HFFc6 (cell line): ENCODE measurements at places on chromosomes 3 and 15. TPM values are rescaled to one million over a fixed set of nuclear protein-coding genes. Genes with fewer than 3 reads are reported as not detected.

GRCh38 chr15:69578787-69579583 is 126.4 kb downstream of the RPLP1 start:
- H3K4me3 ChIP-seq = no peak overlapping the region
- DNase-seq = no peak
- H3K4me1 ChIP-seq = peaks cover 2% of the 10 kb centered on the region; the same call in 1 of the 2 replicates
- H3K27ac ChIP-seq = no peak overlapping the region
- peaks cover 29% of the 10 kb centered on the region for H3K27me3 ChIP-seq
- H3K36me3 ChIP-seq = no peaks in the 10 kb centered on the region

GRCh38 chr3:23993556-23994243 is 48.6 kb downstream of the NR1D2 start:
- H3K36me3 ChIP-seq = no peaks in the 10 kb centered on the region
- peaks cover 21% of the 10 kb centered on the region; the same call in 1 of the 2 replicates for H3K4me1 ChIP-seq
- H3K27ac ChIP-seq = no peak overlapping the region
- DNase-seq = no peak

- DNase-seq = no peak
- peaks cover 31% of the 10 kb centered on the region for H3K4me1 ChIP-seq
These were observed 42.5 kb upstream of the TPM1 start for GRCh38 chr15:62999923-63000561.

DNA sequence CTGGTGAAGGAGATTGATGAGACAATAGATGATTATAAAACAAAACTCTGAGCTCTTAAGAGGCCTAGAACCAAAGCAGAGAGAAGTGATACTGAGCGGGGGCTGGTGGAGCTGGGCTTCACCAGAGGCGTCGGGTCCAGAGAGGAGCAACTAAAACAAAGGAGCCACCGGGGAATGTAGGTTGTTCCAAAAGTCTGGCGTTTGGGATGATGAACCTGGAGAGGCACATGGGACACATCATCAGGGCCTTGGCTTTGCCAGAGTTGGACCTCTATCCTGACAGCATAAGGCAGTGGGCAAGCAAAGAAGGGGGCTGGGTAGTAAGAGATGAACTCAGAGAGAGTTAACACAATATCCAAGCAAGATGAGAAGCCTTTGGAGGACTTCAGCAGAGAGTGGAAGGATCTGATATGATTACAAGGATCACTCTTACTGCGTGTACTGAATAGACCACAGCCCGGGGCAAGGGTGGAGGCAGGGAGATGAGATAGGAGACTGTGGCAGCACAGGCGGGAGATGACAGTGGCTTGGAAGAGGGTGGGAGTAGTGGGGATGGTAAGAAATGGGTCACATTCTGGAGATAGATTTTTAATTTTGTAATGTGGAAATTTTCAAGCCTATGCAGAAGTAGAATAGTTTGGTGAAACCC is 36.0 kb upstream of the RASA2 start:
- H3K27ac ChIP-seq = peak overlapping the region; percentile 52
- peaks cover 19% of the 10 kb centered on the region; the same call in 1 of the 2 replicates for H3K36me3 ChIP-seq
- no peak for DNase-seq
- H3K4me1 ChIP-seq = peaks cover 65% of the 10 kb centered on the region

- H3K36me3 ChIP-seq = no peaks in the 10 kb centered on the region
- no peak for DNase-seq
- no peak overlapping the region for H3K27ac ChIP-seq
- H3K27me3 ChIP-seq = peaks cover 10% of the 10 kb centered on the region
- H3K4me1 ChIP-seq = no peaks in the 10 kb centered on the region
These were observed 85.7 kb downstream of the RYR3 start for GRCh38 chr15:33396475-33396874.

DNA sequence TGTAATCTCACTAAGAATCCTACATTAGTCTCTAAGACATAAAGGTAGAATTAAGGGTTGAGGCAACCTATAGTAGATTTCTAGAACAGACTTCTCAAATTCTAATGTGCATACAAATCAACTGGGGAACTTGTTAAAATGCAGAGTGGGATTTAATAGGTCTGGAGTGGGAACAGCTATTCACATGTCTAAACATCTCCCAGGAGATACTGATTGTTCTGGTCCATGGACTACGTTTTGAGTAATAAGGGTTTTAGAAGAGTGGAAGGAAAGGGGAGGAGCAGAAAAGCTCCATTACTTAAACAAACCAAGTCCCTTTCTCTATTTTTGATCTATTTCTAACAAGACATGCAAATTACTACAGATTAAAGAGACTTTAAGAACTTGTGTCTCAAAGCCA is 524.8 kb downstream of the TUSC7 start:
- H3K36me3 ChIP-seq = no peaks in the 10 kb centered on the region
- no peak overlapping the region for H3K27ac ChIP-seq
- no peak for DNase-seq
- no peak overlapping the region for H3K4me3 ChIP-seq
- no peaks in the 10 kb centered on the region for H3K27me3 ChIP-seq

- H3K27me3 ChIP-seq = peaks cover 3% of the 10 kb centered on the region; the same call in 1 of the 2 replicates
- H3K36me3 ChIP-seq = peaks cover 32% of the 10 kb centered on the region
- H3K4me3 ChIP-seq = no peak overlapping the region
- peaks cover 21% of the 10 kb centered on the region for H3K4me1 ChIP-seq
- no peak for DNase-seq
- H3K27ac ChIP-seq = no peak overlapping the region
These were observed 26.7 kb downstream of the TMEM43 start for GRCh38 chr3:14151471-14152083.

- H3K36me3 ChIP-seq = peaks cover 4% of the 10 kb centered on the region; the same call in 1 of the 2 replicates
- no peak overlapping the region for H3K27ac ChIP-seq
- 0 out of 2 replicates have a peak, but pooled peaks cover 3% of the 10 kb centered on the region for H3K27me3 ChIP-seq
These were observed 1.9 kb upstream of the CHST14 start for GRCh38 chr15:40468898-40469331.

DNA sequence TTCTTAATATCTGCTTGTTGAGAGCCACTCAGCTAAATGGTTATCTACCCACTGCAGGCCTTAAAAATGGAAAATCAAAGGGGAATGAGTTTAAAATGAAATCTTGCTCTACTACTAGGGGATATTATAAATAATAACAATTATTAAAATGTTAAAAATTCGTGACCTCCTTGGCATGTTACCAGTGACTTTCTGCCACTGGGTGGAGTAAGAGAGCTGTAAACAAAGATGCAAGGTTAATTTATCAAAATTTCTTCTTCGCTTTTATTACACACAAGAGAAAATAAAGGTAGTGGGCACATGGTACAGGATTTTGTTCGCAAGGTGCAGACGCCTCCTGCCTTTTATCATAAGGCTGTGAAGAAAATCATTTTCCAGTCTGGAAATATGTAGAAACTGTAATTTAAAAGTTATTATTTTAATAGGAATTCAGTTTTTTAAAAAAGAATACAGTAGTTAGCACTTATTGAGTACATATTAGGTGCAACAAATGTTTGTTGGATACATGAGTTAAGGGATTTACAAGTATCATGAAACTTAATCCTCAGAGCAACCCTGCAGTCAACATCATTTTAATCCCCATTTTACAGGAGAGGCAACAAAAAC is 272.6 kb downstream of the SUCLG2 start:
- H3K4me3 ChIP-seq = no peak overlapping the region
- H3K27me3 ChIP-seq = peaks cover 2% of the 10 kb centered on the region; the same call in 1 of the 2 replicates
- peaks cover 9% of the 10 kb centered on the region for H3K4me1 ChIP-seq
- no peak overlapping the region for H3K27ac ChIP-seq

DNA sequence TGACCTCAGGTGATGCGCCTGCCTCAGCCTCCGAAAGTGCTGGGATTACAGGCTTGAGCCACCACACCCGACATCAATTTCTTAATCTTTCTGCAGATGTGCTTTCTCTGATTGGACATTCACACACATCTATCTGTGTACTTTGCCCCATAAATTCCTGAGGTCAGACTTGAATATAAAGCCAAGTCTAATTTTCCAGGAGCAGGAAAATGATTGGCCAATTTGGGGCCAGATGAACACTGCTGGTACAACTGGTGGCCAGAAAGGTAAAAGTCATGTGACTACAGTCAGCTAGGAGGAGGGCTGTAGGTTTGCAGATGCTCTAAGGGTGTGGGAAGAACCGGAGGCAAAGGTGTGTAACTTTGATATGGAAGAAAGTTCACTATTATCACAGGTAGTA is 3.2 kb upstream of the RAD51 start:
- H3K36me3 ChIP-seq = peaks cover 14% of the 10 kb centered on the region
- peaks cover 22% of the 10 kb centered on the region for H3K4me1 ChIP-seq
- no peak overlapping the region for H3K4me3 ChIP-seq
- H3K27ac ChIP-seq = no peak overlapping the region

DNA sequence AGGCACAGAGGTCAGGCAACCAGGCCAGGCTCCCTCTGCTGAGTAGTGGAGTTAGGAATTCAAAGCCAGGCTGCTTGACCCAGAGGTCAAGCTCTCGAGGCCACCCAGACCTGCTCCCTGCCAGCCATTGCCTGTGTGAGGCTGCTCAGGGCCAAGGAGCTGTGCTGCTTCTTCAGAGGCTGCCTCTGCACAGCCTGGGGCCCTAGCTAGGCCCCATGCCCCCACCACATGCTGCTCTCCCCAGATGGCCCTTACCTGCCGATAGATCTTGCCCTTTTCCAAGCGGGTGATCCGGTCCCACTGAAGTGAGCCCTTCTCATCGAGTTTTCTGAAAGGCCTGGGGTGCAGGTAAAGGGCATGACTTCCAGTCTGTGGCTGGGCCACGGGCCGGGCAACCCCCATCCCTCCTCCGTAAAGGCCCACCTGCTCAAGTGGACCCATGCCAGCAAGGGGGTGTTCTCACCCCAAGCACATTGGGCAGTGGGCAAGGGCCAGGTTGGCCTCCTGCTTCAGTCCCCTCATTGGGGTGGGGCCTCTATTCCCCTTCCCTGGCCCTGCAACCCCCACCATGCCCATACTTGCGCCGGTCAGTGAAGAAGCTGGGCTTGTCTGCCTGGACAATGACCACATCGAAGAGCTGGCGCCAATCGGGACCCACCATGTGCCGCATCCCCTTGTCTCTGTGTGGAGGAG is 6.5 kb downstream of the NT5DC2 start:
- no peak for DNase-seq
- H3K36me3 ChIP-seq = peaks cover 14% of the 10 kb centered on the region
- H3K4me1 ChIP-seq = peaks cover 24% of the 10 kb centered on the region
- H3K4me3 ChIP-seq = no peak overlapping the region
- H3K27me3 ChIP-seq = no peaks in the 10 kb centered on the region

- H3K4me1 ChIP-seq = peaks cover 23% of the 10 kb centered on the region
- no peak for DNase-seq
- no peak overlapping the region for H3K27ac ChIP-seq
- no peak overlapping the region for H3K4me3 ChIP-seq
- peaks cover 1% of the 10 kb centered on the region; the same call in 1 of the 2 replicates for H3K27me3 ChIP-seq
- H3K36me3 ChIP-seq = peaks cover 25% of the 10 kb centered on the region
These were observed 44.5 kb downstream of the NCEH1 start for GRCh38 chr3:172666181-172666872.

DNA sequence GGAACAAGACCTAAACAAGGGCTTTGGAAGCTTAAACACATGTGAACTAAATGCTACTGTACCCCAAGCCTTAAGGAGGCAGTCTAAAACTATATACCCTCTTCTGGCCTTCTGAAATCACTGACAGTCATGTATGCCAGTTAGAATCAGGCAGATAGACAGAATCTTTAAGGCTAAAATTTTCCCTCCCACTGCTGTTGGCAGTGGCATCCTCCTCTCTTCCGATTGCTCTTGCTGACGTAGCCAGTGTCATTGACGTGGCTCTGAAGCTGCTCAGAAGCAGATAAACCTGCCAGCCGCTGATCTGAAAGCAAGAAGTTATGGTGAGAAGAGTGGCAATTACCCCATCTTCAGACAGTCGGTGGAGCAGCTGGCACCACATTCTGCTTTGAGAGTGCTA is 3.3 kb downstream of the RYR3 start:
- H3K36me3 ChIP-seq = no peaks in the 10 kb centered on the region
- H3K4me1 ChIP-seq = peaks cover 4% of the 10 kb centered on the region; the same call in 1 of the 2 replicates
- H3K27me3 ChIP-seq = peaks cover 47% of the 10 kb centered on the region
- H3K4me3 ChIP-seq = no peak overlapping the region; the same call in 1 of the 2 replicates

GRCh38 chr15:49898575-49899283 is 220.3 kb downstream of the ATP8B4 start:
- no peak overlapping the region for H3K27ac ChIP-seq
- H3K4me3 ChIP-seq = no peak overlapping the region
- 0 out of 2 replicates have a peak, but pooled peaks cover 5% of the 10 kb centered on the region for H3K36me3 ChIP-seq
- DNase-seq = no peak
- no peaks in the 10 kb centered on the region for H3K27me3 ChIP-seq
- peaks cover 69% of the 10 kb centered on the region for H3K4me1 ChIP-seq

DNA sequence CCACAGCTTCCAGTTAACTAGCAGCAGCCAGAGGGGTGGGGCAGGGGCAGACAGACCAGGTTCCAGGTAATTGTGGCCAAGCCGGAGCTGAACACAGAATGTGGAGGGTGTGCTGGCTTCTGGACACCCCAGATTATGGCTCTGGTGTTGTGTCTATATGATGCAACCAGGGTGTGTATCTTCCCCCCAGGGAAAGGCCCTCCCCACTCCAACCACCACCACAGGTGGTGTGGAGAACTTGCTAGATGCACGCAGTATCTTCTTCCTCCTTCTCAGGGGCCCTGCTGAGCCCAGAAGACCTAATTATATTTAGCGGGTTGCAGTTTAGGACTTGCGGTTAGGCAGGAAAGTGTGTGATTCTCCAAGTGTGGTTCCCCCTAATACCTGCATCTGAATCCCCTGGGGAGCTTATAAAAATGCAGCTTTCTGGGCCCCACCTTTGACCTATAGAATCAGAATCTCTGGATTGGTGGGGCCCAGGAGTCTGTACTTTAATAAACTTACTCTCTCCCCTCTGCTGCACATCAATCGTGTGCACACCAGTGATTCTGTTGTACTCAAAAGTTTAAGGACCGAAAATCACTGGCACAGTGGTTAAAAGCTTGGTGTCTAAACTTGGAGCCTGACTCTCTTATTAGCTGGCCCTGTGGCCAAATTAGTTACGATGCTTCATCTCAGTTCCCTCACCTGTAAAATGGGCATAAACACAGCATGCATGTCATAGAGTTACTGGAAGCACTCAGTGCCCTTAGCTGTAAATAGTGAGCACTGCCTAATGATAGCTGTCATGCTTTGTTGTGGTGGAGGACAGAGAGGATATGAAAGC is 379.1 kb upstream of the PROK2 start:
- no peak overlapping the region for H3K4me3 ChIP-seq
- no peak for DNase-seq
- peaks cover 8% of the 10 kb centered on the region for H3K27me3 ChIP-seq
- H3K36me3 ChIP-seq = no peaks in the 10 kb centered on the region
- no peak overlapping the region for H3K27ac ChIP-seq

DNA sequence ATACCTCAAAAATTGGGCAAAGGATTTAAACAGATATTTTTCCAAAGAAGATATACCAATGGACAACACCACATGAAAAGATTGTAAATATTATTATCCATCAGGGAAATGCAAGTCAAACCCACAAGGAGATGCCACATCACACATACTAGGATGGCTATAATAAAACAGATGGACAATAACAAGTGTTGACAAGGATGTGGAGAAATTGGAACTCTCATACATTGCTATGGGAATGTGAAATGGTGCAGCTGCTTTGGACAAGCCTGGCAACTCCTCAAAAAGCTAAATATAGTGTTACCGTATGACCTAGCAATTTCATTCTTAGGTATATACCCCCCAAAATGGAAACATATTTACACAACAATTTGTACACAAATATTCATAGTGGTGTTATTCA is 59.3 kb downstream of the PPCDC start:
- no peak overlapping the region for H3K27ac ChIP-seq
- no peaks in the 10 kb centered on the region for H3K4me1 ChIP-seq
- peaks cover 12% of the 10 kb centered on the region for H3K27me3 ChIP-seq
- peaks cover 7% of the 10 kb centered on the region for H3K36me3 ChIP-seq
- DNase-seq = no peak
- H3K4me3 ChIP-seq = no peak overlapping the region

GRCh38 chr3:122299872-122300460 is 25.1 kb upstream of the CSTA start:
- H3K4me1 ChIP-seq = no peaks in the 10 kb centered on the region
- H3K27me3 ChIP-seq = peaks cover 4% of the 10 kb centered on the region; the same call in 1 of the 2 replicates
- no peaks in the 10 kb centered on the region for H3K36me3 ChIP-seq
- no peak overlapping the region for H3K4me3 ChIP-seq
- H3K27ac ChIP-seq = no peak overlapping the region

SIDT1 gene
- total RNA-seq = not detected in 3 replicates

CD96 gene
- not detected in 3 replicates for total RNA-seq

GABRB3 gene
- total RNA-seq = 1.0 and 4.5 TPM in 2 replicates

RBMS3 gene
- total RNA-seq = 22.8 to 34.9 TPM (median 27.4 TPM) in 3 replicates

INKA1 gene
- 3.2 to 4.0 TPM (median 3.4 TPM) in 3 replicates for total RNA-seq

HIGD2B gene
- not detected in 3 replicates for total RNA-seq
